ENCODE measurements at places on chromosomes 5 and 9.

GRCh38 chr5:180868960-180869359 is 7.9 kb upstream of the ZFP62 start:
- peak; percentile 87 for DNase-seq

DNA sequence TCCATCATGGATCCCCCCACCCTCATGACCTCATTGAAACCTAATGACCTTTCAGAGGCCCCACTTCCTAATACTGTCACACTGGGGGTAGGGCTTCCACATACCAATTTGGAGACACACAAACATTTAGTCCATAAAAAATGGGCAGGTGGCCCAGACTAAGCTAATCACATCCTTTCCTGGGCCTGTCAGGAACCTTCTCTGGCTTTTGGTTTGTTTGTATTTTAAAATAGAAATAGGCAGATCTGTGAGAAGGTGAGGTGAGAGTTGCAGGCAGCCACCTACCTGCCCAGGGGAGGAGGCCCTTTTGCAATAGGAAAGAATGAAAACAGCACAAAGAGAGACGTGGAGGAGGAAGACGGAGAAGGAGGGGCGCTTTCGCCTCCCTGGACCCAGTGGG is 90.2 kb upstream of the BOD1 start:
- no peak for DNase-seq

DNA sequence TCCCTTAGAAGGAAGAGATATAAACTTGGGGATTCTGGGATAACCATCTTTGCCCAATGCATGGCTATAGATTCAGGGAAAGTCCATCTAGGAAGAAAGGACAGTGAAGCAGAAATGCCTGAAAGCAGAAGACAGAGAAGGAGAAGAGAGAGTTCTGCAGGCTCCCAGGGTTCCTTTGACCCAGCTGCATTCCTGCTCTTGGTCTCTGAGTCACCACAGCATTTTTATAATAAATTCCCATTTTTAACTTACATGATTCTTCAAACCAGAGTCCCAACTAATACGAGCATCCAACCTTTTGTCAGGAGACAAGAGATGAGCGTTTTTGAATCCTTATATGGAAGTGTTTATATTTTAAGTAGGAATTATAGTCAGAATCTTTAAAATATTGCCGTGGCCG is 12.0 kb upstream of the AOPEP start:
- DNase-seq, result no peak

DNA sequence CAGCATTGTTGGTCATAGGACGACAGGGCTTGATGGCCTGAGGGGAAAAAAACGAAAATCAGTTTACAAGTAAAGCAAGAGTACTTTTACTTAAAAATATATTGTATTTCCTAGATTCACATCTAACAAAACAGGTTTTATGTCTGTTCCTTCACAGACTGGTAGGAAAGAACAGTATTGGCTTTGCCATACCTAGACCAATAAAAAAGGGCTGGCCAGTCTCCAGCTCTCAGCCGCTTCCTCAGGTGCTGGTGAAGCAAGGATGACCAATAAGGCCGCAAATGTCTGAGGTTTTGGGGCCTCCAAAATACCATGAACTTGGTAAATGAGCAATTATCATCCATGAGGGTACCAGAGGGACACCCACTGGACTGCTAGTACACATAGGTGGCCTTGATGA is 36.6 kb downstream of the DROSHA start:
- DNase-seq, result no peak

DNA sequence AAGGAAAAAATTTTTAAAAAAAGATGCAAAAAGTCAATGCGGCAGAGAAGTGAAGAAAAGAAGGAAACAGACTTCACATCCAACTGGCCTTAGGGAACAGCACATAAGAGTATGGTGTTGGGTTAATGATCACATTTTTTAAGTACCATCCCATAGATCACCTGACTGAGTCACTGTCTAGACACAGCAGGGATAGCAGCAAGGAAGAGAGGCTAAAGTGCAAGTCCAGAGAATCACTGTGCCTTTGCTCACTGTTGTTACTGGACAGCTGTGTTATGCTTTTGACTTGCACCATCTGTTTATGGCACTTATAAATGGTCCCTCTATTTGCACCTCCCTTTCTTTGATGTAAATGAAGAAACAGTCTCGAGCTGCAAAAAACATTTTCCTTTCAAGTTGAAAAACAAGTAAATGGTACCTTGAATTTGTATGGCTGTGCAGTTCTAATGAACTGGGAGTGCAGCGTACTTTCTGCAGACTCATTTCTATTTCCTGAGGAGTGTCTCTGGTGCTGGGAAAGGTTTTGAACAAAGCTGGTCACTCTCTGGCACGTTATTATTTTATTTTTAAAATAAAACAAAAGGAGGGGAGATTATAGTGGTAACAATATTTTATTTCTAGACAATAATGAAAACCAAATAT is 84.2 kb downstream of the TRPM6 start:
- no peak for DNase-seq

DNA sequence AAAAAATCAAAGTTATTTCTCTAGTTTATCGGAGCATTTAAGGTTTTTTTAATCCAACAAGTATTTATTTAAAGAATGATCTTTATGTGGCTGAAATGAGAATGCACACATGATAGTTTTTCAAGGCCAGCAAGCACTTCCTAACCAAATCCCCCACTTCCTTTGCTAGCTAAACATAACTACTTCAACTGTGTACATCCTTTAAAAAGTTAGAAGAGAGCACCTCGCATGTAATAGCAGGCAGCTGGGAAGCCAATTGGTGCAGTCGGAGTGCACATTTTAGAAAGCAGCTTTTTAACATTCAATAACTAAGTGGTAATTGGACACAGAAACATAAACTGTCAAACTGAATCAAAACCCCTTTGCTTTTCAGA is 245.7 kb downstream of the BNC2 start:
- no peak for DNase-seq

DNA sequence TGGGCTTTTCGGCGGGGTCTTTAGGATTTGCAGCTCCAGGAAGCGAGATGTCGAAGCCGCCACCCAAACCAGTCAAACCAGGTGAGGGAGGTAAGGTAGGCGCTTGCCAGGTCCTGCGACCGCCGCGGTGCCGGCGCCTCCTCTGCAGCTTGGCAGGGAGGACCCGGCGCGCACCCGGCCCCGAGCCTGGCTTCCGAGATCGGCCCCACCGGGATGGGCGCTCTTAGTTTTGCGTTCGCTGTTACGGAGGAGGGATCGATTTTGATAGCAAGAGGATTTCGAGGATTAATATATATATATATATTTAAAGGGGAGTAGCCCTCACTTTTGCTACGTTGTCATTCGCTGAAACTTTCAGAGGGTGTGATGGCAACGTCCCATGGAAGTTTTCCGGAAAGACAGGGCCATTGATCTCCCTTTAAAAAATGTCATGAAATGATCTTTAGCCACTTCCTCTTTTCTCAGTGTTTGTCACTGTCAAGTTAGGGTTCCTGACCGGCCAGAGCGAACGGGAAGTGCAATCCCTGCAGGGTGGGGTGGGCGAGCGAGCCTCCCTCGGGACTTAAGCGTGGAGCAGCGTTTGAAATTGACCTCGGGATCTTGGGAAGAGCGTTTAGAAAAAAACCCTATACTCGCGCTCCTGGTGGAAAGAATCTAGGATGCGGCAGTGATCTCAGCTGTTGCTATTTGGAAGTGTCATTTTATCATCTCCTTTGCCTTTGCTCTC is 495 bp downstream of the OSTF1 start:
- DNase-seq, result peak; percentile 75

- DNase-seq, result no peak
These were observed 115.1 kb upstream of the SHB start for GRCh38 chr9:38183994-38184568.

- DNase-seq, result no peak
These were observed 88.8 kb upstream of the TRPC7 start for GRCh38 chr5:136453986-136454758.

GRCh38 chr9:135515083-135515951 is 5.9 kb upstream of the LCN1 start:
- no peak for DNase-seq

- DNase-seq, result no peak
These were observed 118.1 kb downstream of the LHFPL2 start for GRCh38 chr5:78530342-78531096.

DNA sequence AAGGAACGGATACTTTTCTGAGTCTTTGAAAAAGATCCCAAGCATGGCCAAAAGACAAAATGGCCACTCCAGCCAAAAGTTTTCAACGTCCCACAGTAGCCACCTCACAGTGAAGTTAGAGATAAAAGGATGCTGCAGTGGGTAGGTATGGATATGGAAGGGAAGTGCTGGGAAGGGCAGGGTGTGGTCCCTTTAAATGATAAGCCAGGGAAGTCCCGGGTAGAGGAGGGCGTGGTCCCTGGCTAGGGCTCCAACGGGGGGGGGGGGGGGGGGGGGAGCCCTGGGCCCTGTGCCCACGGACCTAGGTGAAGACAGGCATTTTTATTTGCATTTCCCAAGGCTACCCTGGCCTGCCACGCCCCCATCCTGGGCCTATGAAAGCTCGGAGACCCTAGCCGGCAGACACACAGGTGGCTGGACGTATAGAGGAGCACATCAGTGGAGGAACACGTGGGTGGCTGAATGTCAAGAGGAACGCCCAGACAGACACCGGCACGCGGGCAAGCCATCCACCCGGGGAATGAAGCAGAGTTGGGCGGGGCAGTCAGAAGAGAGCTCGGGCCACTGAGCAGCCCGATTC is 306.7 kb downstream of the NFIB start:
- DNase-seq, result no peak

- DNase-seq, result no peak
These were observed 53.2 kb downstream of the IPPK start for GRCh38 chr9:92616655-92617111.

GRCh38 chr5:119313658-119314605 is 41.9 kb upstream of the TNFAIP8 start:
- DNase-seq, result no peak

GRCh38 chr5:37308793-37309192 is 59.6 kb upstream of the CPLANE1 start:
- peak; percentile 30 for DNase-seq

- no peak for DNase-seq
These were observed 18.4 kb upstream of the DENND1A start for GRCh38 chr9:123948286-123948685.

GRCh38 chr9:86176468-86176867 is 77.1 kb upstream of the GOLM1 start:
- peak; percentile 48 for DNase-seq

GRCh38 chr5:113230711-113231652 is 203.8 kb downstream of the TSSK1B start:
- DNase-seq, result no peak

GRCh38 chr5:88861231-88861630 is 21.8 kb downstream of the MEF2C start:
- DNase-seq, result no peak

- peak; percentile 48 for DNase-seq
These were observed 78.4 kb upstream of the DAB2 start for GRCh38 chr5:39503155-39503554.

DNA sequence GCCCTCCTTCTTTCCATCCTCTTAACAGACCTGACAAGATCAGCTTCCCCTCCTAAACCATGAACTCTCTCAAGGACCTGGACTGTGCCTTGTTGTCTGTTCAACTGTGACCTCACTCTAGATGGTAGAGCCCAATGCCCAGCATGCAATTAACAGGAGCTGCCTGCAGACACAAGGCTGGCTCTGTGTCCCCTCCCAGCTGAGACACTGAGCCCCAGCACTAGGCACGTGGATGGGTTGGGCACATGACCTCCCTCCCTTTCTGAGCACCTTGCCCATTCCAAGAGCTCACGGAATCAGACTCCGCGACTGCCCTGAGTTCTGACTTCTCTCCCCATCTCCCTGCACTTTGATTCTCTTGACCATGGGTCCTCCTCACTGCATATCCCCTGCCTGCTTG is 93.5 kb upstream of the LRRTM2 start:
- no peak for DNase-seq

GRCh38 chr5:157778121-157778805 is 34.8 kb downstream of the LSM11 start:
- peak; percentile 13 for DNase-seq

- no peak for DNase-seq
These were observed 45.9 kb downstream of the AMBP start for GRCh38 chr9:114031948-114032840.

- no peak for DNase-seq
These were observed 1821.0 kb downstream of the EFNA5 start for GRCh38 chr5:105849701-105850100.

Measured in hematopoietic multipotent progenitor cell treated with erythropoietin and hydrocortisone succinate and interleukin-3 and kit ligand, for 6 days (in vitro differentiated cells).